ENCODE measurements at places on chromosomes 11 and 22.

GRCh38 chr11:133171374-133171773, 360.9 kb downstream of the OPCML start:
- DNase-seq: no peak

DNA sequence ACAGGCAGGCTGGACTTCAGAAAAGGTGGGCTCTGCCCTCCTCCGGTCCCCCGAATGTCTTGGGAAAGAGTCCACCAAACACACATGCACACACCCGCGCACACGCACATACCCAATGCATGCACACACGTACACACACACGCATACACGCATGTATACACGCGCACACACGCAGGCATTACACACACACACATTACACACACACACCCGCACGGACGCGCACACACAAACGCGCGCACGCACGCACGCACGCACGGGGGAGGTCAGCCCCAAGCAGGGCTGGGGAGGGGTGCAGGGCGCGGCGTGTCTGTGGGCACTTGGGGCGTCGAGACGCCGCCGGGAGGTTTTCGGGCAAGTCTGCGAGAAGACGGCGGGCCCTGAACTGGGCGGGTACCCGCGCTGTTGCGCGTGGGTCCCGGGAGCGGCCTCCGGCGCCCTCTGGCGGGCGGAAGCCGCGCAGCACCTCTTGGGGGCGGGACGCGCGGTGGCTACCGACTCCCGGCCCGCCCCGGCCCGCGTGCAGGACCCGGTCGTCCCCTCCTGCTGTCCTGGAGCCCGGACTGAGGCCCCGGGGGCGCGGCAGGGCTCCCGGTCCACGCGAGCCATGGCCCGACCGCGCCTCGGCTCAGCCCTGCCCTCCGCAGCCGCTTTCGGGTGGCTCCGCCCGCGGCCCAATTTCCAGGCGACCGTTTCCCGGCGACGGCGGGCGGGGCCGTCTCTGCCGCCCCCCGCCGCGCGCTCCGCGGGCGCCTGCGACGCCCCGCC, 3.6 kb downstream of the SEPTIN5 start:
- peak; percentile 31 for DNase-seq

GRCh38 chr11:78189174-78189724, 530 bp downstream of the USP35 start:
- DNase-seq: no peak

DNA sequence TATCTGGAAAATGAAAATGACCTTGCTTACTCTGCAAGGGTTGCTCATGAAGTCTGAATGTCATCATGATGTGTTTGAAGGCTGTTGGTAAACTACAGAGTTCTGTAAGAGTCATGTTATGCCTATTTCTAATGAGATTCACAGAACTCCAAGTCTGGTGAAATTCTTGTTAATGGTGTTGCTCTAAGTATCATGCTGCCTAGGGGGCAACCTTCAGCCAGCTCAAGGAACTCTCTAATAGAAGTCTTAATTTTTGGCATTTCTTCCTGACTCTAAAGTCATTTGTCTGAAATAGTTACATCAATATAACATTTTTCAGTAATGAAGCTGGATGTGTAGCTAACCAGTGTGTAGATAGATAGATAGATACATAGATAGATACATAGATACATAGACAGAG, 302.8 kb downstream of the FAT3 start:
- no peak for DNase-seq

- no peak for DNase-seq
Observed at GRCh38 chr11:8342821-8343681, 79.4 kb upstream of the LMO1 start.

DNA sequence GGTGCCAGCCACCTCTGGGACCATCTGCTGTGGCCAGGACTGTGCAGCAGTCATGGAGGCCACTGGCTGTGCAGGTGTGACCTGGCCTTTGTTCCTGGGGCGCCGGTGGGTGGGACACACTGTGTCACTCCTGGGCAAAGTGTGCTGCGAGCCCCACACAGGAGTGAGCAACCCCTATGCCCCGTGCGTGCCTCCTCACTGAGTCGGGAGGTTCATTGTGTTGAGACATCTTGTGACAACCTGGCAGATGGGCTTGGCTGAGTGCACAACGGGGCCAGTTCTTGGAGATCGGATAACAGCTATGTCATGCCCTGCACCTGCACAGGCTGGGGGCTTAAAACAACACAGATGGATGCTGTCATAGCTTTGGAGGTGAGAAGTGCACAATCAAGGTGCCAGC, 13.5 kb downstream of the ANO1 start:
- no peak for DNase-seq

- no peak for DNase-seq
Observed at GRCh38 chr11:23755769-23756168, 741.1 kb upstream of the LUZP2 start.

- no peak for DNase-seq
Observed at GRCh38 chr11:70568035-70568813, 169.9 kb downstream of the CTTN start.

GRCh38 chr11:34395916-34396550, 38.2 kb upstream of the ABTB2 start:
- no peak for DNase-seq

GRCh38 chr11:111730871-111731591, 35.2 kb downstream of the PPP2R1B start:
- DNase-seq: no peak

- DNase-seq: no peak
Observed at GRCh38 chr11:106091480-106092123, 14.1 kb downstream of the AASDHPPT start.

DNA sequence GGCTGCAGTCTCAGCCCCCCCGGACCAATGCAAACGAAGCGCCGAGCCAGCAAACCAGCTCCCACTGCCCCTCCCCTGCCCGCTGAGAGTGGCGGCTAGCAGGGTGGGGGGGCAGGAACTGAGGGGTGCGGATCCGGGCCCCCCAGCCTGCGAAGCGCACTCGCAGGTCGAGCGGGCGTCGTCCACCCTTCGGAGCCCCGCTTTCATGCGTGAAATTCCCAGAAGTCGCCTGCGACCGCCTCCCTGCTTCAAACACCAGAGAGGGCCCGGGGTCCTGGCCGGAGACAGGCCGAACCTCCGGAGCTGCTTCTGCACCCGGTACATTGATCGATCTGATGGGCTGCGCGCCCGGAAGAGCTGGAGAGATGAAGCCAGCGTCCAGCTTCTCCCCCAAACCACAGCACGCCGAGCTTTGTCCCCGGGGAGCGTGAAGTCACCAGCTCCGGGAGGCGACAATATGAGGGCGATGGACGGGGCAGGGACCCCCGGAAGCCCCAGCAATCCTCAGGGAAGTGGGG, 646 bp upstream of the PATZ1 start:
- DNase-seq: peak; percentile 60

GRCh38 chr11:100687630-100688395, 725 bp downstream of the ARHGAP42 start:
- DNase-seq: no peak

- no peak for DNase-seq
Observed at GRCh38 chr11:126781942-126782341, 218.6 kb downstream of the KIRREL3 start.

DNA sequence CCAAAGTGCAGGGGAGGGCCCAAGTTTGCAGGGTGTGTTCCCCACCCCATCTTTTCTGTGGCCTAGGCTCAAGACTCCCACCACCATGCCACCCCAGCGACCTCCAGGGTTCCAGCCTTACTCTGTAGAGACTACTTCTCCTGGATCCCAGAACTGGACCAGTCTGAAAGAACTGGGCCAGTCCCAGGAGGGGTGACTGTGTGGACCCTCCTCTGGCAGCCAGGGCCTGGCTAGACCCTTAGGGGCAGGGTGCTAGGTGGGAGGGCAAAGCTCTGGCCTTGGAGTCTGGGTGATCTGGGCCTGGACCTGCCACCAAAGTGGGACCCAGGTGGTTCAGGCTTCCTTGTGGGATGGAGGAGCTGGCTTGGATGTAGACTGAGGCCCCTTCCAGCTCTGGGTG, 41.8 kb upstream of the ACCSL start:
- DNase-seq: no peak

- DNase-seq: no peak
Observed at GRCh38 chr11:69010361-69010891, 2.6 kb downstream of the MRGPRF start.

DNA sequence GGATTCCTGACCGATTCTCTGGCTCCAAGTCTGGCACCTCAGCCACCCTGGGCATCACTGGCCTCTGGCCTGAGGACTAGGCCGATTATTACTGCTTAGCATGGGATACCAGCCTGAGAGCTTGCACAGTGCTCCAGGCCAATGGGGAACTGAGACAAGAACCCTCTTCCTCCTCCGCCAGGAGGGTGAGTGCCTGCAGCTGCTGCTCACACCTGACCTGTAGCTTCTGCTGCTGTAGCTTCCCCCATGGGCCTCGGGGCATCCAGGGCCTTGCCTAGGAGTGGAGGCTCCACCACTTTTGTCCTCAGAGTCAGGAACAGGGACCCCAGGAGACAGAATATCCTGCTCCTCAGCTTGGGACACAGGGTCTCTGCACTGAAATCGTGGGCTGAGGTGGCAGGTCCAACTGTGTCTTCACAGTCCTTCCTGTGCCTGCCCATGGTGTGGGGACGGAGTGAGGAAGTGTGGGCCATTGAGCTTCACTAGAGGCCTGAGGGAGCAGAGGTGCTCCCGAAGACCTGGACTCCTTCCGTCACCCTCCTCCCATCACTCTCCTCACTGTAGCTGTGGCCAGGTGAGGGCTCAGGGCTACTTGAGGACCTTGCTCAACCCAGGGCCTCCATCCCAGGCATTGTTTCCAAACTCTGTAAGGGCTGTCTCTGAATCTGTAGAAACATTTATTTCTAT, 103.8 kb downstream of the ZNF280B start:
- DNase-seq: no peak

- no peak for DNase-seq
Observed at GRCh38 chr11:87076874-87077429, 39.2 kb downstream of the TMEM135 start.

DNA sequence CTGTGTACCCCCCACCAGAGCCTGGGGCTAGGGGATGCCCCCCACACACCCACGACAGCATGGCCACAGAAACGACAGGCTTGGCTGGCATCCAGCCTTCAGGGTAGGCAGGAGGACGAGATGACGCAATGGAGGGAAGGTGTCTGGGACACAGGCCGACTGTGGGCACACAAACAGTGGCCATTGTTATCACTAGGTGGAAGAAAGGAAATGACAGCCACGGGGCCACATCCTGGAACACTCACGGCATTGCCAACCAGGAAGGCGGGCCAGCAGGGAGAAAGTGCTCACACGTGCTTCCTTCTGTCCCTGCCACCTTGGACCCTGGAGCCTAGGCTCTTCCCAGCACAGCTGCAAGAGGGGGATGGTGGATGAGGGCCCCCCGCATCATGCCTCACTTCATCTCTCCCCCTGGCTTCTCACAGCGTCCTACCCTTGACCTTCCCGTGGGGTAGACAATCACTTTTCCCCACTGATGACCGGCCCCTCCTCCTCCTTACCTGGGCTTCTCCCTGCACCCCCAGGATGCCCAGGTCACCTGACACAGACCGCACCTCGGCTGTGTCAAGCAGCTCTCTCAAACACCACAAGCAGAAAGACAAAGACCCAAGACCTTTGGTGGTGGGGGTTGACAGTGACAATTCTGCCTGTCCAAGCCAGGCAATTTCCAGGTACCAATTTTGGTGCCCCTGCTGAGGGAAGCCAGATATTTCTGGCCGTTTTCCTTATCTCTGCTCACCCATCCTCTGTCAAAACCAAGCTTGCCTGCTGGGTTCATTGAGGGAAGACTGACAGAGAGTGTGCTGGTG, 8.6 kb downstream of the PLA2G6 start:
- no peak for DNase-seq

- DNase-seq: no peak
Observed at GRCh38 chr22:21797444-21798221, 62.0 kb upstream of the YPEL1 start.

GRCh38 chr22:23626286-23626975, 5.7 kb downstream of the DRICH1 start:
- DNase-seq: no peak

GRCh38 chr11:10398525-10398924, 56.5 kb upstream of the AMPD3 start:
- DNase-seq: no peak

- no peak for DNase-seq
Observed at GRCh38 chr11:20388096-20389055, 860 bp downstream of the PRMT3 start.

DNA sequence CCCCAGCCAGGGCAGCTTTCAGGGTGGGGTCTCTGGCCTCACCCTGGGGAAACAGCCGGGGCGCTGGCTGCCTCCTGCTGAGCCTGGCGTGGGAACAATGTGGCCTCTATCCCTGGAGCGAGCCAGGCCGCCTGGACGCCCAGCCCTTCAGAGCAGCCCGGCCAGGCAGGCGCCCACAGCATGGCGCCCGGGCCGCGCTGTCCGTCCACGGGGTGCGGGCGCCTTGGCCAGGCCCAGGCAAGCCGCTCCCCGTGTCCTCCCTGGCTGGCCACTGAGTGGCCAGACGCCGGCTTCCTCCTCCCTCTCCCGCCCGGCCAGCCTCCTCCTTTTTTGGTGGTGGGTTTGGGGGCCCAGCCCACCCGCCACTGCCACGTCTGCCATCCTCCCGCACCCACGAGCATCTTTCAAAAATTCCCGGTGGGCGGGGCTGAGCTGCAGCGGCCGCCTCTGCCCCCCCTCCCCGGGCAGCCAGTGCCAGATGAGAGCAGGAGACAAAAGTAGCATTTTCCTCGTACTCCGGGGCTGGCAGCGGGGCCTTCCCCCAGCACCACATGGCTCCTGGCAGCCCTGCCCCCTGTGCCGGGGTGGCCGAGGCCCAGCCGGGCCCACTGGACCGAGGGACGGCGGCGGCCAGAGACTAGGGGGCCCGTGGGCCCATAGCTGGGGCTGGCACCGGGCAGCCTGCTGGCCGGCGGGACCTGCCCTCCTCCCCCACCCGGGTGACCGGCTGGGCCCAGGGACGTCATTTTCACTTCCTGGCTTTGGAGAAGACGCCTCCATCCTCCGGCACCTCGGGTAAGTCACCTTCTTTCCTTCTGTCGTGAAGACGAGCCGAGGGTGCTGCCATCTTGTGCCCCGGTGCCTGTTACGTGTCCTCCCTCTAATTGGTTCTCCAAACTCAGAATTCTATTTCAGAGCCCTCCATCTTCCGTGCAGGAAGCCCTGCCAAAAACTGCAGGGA, 70.2 kb upstream of the PPARA start:
- peak; percentile 62 for DNase-seq

- DNase-seq: no peak
Observed at GRCh38 chr11:92314499-92314898, 89.9 kb downstream of the FAT3 start.

DNA sequence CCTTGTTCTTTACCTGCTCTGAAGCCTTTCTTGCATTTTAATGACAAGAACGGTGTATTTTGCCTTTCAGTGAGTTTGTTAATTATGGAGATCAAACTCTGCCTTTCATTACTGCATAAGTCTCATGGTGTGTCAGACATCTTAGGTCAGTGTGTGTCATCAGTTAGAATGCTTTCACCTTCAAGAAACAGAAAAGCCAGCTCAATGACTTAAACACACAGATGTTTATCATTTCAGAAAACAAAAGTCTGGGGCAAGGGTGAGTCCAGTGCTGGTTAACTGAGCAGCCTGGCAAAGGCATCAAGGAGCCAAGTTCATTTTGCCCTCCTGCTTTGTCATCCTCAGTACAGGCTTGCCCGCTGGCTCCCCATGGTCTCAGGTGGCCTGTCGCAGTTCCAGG, 54.5 kb downstream of the PACS1 start:
- DNase-seq: no peak
